Naive thymus-derived CD8-positive, alpha-beta T cell (primary cell): ENCODE measurements at places on chromosomes 2 and 18. TPM values are rescaled to one million over a fixed set of nuclear protein-coding genes. Genes with fewer than 3 reads are reported as not detected.

The TLX2 gene
- not detected for total RNA-seq

The HAAO gene
- total RNA-seq: 0.31 TPM

- DNase-seq: no peak
- H3K27me3 ChIP-seq: peaks cover 9% of the 10 kb centered on the region
- H3K4me1 ChIP-seq: no peaks in the 10 kb centered on the region
- no peaks in the 10 kb centered on the region for H3K36me3 ChIP-seq
- H3K4me3 ChIP-seq: no peak overlapping the region
These were observed 162.6 kb downstream of the FMNL2 start for GRCh38 chr2:152497481-152498052.

DNA sequence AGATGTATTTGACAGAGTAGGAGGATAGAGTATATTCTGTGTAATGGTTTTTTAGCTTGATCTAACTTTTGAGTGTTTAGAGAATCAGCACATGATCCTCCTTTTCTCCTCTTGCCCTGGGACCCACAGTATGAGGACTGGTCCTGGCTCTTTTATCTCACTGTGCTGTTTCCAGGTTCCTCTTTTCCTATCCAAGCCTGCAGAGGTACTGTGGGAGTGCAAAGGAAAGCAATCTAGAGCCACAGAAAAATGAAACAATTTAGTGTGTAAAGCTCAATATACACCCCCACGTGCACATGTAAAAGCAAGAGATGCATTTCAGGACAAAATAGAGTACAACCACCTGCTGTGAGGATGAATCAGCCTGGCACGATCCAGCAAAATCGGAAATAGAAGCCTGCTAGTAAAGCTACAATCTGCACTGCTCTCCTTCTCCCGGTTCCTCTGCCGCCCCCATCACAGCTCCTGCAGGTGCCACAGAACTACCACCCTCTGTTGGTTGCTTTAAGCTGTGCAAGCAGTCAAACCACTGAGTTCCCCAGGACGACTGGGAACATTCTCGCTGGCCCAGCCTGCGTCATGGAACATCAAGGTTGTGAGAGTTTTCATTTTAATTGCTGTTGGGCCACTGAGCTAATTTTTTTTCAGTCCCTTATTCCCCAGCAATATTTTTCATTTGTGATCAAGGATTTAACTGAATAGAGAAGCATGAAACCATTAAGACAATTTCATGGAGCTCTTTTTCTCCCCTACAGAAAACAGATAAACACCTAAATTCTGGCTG is 47.8 kb upstream of the MAPRE3 start:
- H3K27ac ChIP-seq: no peak overlapping the region
- peaks cover 15% of the 10 kb centered on the region for H3K27me3 ChIP-seq
- no peaks in the 10 kb centered on the region for H3K36me3 ChIP-seq

- H3K27me3 ChIP-seq: no peaks in the 10 kb centered on the region
- H3K36me3 ChIP-seq: no peaks in the 10 kb centered on the region
- H3K27ac ChIP-seq: no peak overlapping the region
- H3K4me3 ChIP-seq: no peak overlapping the region
These were observed 1423.0 kb upstream of the PIK3C3 start for GRCh38 chr18:40532046-40532445.

GRCh38 chr2:96970910-96971309 is 15.5 kb downstream of the FAM178B start:
- peak overlapping the region; percentile 36 for H3K27ac ChIP-seq
- no peak for DNase-seq
- H3K27me3 ChIP-seq: peaks cover 12% of the 10 kb centered on the region
- H3K4me3 ChIP-seq: no peak overlapping the region
- peaks cover 53% of the 10 kb centered on the region for H3K4me1 ChIP-seq
